KBM-7 (cell line): ENCODE measurements at places on chromosomes 4 and X.

DNA sequence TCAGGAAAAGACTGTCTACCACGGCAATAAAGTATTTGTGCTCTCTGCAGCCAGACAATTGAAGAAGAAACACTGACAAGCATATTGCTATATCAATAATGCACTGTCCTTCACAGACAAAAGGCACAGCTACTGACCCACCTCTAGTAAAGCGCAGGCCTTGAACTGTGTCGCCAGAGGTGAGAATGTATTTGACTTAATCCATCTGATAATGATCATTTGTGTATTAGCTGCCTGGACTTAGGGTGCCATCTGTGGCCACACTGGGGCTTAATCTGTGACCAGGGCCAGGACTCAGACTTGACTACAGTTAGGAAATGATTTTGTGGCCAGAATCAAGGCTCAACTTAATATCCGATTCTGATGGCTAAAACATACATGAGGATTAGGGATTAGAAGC, 260.4 kb downstream of the SMARCA1 start:
- DNase-seq, result no peak

GRCh38 chr4:2795893-2796848, 3.3 kb downstream of the SH3BP2 start:
- no peak for DNase-seq

GRCh38 chr4:150002561-150002960, 75.7 kb upstream of the DCLK2 start:
- no peak for DNase-seq

GRCh38 chr4:39319676-39320075, 46.5 kb downstream of the RFC1 start:
- DNase-seq, result no peak

DNA sequence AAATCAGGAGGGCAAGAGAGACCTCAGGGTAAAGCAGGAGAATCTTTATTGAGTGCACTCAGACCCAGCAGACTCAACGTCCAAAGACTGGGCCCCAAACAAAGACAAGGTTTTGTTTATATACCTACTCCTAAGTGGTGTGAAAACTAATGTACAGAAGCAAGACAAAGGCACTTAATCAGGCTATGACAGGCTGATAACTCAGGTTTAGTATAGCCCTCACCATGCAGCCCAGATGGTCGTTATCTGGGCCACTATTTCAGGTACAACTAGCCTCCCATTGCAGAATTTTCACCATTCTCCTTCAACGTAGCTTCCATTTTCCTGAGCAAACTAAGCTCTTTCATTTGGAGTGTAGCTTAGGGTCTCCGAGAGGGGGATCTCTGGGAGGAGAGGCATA, 36.9 kb downstream of the SULT1E1 start:
- no peak for DNase-seq

DNA sequence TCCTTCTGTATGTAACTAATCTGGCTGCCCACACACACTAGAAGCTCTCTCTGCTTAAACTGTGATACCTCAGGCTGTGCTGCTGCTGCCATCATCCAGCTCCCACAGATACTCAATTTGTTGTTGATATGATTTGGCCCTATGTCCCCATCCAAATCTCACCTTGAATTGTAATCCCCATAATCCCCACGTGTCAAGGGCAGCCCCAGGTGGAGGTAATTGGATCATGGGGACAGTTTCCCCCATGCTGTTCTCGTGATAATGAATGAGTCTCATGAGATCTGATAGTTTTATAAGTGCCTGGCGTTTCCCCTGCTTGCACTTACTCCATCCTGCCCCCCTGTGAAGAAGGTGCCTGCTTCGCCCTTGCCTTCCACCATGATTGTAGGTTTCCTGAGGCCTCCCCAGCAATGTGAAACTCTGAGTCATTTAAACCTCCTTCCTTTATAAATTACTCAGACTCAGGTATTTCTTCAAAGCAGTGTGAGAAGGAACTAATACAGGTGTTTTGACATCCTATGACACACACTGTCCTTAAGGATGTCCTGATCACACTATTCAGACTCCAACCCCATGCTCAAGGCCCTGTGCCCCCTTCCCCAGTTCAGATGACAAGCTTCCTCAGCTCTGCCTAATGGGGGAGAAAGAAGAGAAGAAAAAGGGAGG, 2.9 kb upstream of the ATOH1 start:
- DNase-seq, result no peak

DNA sequence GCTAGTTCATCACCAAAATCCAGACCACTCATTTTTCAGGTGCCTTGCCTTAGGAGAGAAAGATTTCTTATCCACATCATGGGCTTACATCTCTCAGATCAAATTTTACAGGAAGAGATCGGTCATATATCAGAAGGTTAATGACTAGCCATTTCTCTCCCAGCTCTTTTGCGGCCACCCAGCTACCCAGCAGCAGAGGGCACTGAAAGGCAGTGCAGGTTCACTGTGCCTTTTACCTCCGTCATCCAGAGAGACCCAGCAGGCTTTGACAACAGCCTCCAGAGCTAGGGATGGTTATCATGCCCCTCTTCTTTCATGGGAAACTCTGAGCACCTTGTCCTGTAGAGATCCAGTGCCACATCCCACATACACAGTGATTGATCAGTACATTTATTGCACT, 384.8 kb downstream of the AFF2 start:
- DNase-seq, result no peak

DNA sequence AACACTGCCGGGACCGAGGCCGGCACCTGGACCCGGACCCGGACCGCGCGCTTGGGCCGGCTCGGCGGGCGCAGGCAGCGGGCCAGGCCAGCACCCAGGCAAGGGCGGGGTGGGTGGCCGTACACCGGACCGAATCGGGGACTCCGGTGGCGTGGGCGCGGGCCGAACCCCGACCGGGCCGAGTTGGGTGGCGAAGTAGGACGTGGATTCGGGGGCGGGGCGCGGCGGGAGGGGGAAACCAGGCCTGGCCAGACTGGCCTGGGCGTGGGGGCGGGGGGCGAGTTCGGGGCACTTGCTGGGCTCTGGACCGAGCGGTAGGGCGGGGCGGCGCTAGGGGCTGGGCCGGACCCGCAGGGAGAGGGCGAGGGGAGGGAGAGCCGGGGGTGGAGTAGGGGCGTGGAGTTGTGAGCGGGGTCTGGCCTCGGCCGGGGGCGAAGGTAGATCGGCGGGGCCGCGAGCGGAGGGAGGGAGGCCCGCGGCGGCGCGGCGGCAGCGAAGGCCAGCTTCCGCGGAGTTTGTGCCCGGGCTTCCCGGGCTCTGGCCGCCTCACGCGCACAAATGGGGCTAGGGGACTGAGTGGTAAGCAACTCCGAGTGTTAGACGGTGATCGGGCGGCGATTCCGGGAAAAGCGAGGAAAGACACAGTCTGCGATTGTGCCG, 1.8 kb upstream of the BCORL1 start:
- peak; percentile 51 for DNase-seq

- DNase-seq, result no peak
Observed at GRCh38 chrX:123184219-123184865, at the start of gene GRIA3. Gene GRIA3 (plus strand): TSS chrX:123184278. CDS start chrX:123184536, 258 bp downstream.

GRCh38 chr4:25838526-25838925, 24.3 kb downstream of the SEL1L3 start:
- no peak for DNase-seq

- no peak for DNase-seq
Observed at GRCh38 chrX:130984782-130985181, 73.4 kb upstream of the ARHGAP36 start.

DNA sequence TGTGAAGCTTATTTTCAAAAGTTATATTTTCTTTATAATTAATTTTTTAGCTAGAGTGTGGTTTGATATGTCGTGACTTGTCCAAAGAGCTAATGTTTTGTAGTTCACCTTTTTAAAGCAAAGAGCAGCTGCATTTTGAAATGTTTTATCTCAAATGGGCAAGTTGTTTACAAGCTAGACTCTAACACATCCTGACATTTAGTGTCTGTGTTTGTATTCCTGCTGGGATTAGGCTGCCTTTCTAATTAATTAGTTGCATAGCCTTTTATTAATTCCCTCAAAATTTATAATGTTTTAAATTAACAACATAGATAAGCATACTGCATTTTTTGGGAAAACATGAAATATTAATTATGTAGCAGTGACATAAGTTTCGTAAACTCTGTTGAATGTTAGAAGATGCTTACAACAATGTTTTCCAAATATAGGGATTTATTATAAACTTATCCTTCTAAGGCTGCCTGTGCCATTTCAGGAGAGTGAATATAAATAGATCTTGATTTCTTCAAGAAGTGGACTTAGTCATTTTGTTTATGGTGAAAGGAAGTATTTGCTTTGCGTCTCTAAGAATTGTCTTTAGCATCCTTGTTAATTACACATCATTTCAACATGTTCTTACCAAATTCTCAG, 37.7 kb upstream of the NUDT6 start:
- DNase-seq, result no peak

DNA sequence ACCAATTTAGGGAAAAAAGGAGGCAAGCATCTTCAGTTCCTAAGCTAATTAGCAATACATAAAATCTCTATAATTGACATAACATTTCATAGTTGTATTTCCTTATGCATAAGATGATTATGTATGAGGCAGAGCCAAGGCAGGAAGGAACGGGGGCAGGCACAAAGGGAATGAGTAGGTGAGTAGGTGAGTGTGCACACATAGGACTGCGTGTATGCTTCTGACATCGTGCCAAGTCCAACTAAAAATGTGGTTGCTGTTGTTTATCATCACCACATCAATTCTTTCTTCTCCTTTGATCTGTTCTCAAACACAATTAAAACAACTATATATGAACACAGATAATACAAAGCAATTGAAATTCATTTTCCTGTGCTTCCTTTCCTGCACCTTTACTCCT, 131.2 kb downstream of the UNC5C start:
- no peak for DNase-seq

DNA sequence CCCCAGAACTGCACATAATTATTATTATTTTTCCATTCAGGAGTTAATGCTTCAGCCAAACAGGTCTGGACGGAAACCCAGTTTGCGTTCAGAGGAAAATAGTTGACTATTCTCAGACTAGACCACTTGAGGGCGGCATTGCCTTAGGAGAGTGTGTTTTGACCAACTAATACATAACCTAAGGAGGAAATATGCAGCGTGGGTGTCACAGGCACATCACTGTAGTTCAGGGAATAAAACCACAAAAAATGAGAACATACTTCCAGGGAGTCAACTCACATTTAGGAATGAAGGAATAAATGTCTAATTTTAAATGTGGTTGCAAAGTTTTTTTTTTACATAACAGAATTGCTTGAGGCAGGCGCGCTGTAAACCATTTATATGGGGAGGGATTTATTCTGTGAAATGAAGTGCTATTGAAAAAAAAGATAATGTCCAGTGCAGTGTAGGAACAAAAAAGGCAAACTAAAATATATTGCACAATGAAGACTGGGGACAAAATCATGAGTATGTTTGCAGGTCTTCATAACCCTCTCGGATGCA, 93.3 kb downstream of the SYNPO2 start:
- DNase-seq, result peak; percentile 73

DNA sequence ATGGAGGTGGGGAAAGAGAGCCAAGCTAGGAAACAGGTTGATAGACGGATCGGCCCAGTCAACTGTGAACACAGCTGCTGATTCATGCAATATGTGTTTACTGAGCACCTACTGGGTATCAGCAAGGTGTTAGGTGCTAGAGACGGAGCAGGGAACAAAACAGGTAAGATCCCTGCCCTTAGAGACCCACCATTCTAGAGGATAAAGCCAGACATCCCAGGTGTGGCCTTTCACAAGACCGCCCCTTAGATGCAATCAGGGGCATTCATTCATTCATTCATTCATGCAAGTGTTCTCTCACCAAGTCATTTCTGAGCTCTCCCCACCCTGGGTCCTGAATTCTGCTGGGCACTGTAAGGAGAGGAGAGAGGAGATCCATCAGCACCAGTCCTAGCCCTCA, 20.2 kb upstream of the MTM1 start:
- DNase-seq, result no peak

DNA sequence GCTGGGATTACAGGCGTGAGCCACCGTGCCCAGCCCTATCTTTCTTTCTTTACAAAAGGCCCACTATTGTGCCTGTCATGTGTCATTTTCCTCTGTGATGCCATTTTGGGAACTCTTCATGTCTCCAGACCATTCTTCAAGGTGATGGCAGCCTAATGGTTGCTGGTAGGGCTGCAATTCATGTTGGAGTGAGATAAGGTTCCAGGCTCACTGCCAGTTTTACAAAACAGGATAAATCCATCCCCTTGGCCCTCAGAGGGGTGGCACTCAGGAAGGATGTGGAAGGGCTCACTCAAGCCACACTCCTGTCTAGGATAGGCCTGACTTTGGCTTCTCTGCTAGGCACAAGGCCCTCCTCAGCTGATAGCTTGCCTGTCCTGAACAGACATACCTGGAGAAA, 3.8 kb downstream of the TCEAL9 start:
- DNase-seq, result no peak

DNA sequence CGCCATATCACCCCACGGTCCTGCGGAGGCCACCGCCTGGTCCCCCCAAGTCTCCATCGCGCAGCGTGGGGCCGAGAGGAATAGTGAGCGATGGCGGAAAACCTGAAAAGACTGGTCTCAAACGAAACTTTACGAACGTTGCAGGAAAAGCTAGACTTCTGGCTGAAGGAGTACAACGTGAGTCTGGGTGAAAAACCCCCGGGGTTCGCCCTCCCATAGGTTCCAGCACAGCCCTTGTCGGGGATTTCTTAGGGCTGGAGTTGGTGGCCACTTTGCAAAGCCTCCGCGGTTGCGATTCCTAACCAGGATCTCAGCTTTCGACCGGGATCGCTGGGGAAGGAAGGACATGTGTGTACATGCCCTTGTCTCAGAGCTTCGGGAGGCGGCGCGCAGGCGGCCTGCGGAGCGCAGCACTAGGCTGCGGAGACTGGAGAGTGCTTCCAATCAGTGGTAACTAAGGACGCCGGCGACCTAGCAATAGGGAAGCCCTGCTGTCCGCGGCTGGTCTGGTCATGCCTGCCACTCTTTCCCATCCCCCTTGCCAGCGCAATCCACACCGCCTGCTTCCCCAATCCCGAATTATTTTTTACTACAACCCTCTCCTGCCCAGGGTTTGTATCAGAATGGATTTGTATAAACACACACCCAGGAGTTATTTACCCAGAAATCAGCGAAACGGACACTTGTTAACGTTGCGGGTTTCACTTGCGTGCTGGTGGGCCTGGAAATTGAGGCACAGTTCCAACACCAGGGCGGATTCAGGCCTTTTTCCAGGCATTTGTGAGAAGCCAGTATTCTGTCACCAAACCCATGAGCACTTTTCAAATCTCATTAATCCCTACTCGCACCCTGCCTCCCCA, 741 bp downstream of the SPATA18 start:
- no peak for DNase-seq

DNA sequence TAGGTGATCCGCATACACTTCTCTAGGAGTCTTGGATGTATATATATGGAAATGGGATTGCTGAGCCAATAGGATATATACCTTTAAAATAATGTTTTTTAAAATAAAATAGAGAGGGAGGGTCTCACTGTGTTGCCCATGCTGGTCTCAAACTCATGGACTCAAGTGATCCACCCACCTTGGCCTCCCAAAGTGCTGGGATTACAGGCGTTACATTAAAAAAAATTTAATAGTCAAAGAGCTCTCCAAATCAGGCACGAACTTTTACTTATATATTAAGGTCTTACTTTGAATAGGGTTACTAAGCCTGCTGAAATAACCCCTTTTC, 109.0 kb downstream of the GNL3L start:
- no peak for DNase-seq

DNA sequence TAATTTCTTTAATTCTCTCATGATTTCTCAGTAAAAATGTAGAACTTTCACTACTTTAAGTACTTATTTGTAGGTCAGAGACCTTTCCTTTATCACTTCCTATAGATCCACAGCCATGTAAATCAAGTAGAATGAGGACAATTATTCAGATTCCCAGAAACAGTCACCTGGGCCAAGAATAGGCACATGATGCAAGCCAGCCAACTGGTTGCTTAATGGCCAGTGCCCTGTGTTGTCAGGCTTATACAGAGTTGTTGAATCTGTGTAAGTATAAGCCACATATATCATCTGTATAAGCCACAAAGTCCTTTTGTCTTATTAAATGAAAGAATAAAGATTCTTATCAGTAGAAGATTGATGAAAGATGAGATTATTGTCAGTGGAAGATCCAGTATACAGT, 5.2 kb downstream of the BANK1 start:
- no peak for DNase-seq
